ENCODE measurements at places on chromosomes 11 and 22. TPM values are rescaled to one million over a fixed set of nuclear protein-coding genes. Genes with fewer than 3 reads are reported as not detected.
A peak's percentile ranks its signal among the peaks of the same experiment; 100 is the strongest.

DNA sequence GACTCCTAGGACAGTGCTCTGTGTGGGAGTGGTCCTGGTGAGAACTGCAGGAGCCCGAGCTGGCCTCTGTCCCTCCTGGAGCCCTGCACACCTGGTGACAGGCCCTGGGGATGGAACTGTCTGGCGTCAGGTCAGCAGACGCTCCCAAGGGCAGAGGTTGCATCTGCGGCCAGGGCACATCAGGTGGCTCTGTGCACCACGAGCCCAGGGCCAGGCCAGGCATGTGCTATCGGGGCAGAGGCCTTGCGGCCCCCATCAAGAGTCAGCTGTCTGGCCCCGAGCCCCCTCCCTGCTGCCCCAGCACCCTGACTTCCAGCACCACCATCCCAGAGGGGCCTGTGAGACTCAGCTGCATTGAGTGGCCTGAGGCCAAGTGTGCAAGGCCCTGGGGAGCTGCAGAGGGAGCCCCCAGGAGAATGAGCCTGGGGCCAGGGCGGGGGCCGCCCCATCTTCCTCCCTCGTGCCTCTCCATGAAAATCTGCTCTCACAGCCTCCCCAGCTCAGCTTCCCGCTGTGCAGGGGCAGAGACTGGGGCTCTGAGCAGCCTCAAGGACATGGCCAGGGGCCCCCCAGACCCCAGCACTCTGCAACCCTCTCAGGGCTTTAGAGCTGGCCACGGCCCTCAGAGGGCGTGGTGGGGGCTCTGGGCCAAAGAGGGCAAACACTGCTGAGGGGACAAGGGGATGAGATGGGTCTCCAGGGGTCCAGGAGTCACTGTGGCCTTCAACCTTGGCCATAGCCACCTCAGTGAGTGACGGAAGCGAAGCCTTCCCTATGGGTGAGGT is 56.4 kb downstream of the RTL6 start:
- no peaks in the 10 kb centered on the region for H3K36me3 ChIP-seq
- DNase-seq = peak; percentile 65
- H3K4me1 ChIP-seq = no peaks in the 10 kb centered on the region
- no peak overlapping the region for H3K4me3 ChIP-seq
- H3K27ac ChIP-seq = no peak overlapping the region

- DNase-seq = no peak
- no peak overlapping the region for H3K27ac ChIP-seq
- H3K4me1 ChIP-seq = peaks cover 21% of the 10 kb centered on the region
- H3K27me3 ChIP-seq = peaks cover 15% of the 10 kb centered on the region
Measured at GRCh38 chr22:37256075-37256726, 12.1 kb upstream of the RAC2 start.

- H3K36me3 ChIP-seq = no peaks in the 10 kb centered on the region
- no peak for DNase-seq
- H3K4me1 ChIP-seq = peaks cover 4% of the 10 kb centered on the region
- no peak overlapping the region for H3K27ac ChIP-seq
- no peaks in the 10 kb centered on the region for H3K27me3 ChIP-seq
Measured at GRCh38 chr22:26847816-26848215, 190.4 kb downstream of the MIAT start.

DNA sequence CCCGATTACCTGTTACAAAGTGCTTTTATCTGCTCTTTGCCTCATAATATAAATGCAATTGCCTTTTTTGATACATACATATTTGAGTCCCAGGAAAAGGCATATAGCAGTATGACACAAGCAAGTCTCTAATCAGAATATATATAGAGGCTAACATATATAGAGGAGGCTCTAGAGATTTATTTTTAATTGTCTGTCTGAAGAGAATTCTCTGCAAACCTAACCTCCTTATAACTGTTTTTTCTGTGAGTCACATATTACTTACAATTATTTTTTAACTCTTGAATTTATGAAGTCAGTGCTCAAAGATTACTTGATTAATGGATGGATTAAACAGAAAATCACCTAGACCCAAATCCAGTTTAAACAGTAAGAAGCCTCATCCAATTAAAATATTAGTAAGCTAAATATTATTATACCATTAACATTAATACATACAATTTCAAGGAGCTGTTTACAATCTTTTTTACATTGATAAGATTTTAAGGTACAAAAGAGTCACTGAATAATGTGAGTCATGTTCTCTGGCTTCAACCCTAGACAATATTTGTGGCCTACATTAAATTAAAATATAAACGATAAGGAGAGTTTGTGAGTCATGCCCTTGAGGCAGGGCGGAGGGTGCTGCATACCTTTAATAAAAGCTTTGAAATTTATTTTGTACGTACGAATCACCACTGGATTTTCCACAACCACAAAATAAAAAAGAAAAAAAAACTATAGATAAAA is 19.2 kb upstream of the MMP13 start:
- H3K4me3 ChIP-seq = no peak overlapping the region
- peaks cover 14% of the 10 kb centered on the region for H3K4me1 ChIP-seq
- no peaks in the 10 kb centered on the region for H3K36me3 ChIP-seq
- no peak overlapping the region for H3K27ac ChIP-seq
- no peaks in the 10 kb centered on the region for H3K27me3 ChIP-seq

The POTEH gene
- total RNA-seq = under 0.01 TPM

The CRYBB2 gene
- total RNA-seq = not detected

DNA sequence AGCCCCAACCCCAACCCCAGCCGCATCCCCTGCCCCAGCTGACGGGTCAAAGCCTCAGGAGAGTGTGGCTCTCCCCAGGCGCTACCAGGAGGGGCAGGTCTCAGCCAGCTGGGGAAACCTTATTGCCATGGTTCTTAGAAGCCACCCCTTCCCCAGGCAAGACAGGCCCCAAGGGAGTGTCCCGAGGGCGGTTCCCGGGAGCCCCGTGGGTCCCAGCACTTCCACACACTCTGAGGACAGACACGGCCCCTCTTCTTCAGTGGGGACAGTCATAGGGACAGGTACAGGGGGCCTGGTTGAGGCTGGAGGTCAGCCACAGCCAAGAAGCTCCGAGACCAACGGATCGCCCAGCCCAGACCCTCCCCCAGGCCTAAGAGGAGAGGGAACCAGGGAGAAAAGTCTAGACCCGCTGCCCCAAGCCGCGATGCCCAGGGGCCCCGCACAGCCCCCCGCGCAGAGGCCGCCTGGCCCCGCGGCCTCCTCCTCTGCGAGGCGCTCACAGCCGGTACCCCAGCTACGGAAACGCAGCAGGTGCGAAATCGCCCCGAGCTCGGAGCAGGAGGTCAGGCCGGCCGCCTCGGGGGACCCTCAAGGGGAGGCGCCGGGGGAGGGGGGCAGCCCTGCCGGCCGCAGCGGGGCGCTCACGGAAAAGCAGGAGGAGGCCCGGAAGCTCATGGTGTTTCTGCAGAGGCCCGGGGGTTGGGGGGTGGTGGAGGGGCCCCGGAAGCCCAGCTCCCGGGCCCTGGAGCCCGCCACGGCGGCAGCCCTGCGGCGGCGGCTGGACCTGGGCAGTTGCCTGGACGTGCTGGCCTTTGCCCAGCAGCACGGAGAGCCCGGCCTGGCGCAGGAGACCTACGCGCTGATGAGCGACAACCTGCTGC is 2.6 kb downstream of the KLHDC7B start:
- H3K27me3 ChIP-seq = peaks cover 53% of the 10 kb centered on the region
- H3K4me3 ChIP-seq = no peak overlapping the region
- no peaks in the 10 kb centered on the region for H3K4me1 ChIP-seq
- H3K27ac ChIP-seq = no peak overlapping the region
- peak; percentile 91 for DNase-seq
- no peaks in the 10 kb centered on the region for H3K36me3 ChIP-seq

Data from osteoblast (primary cell).